MG63 (cell line): ENCODE measurements at places on chromosomes 12 and 14. TPM values are rescaled to one million over a fixed set of nuclear protein-coding genes. Genes with fewer than 3 reads are reported as not detected.

Gene TMEM132C
- not detected in 2 replicates for total RNA-seq

DNA sequence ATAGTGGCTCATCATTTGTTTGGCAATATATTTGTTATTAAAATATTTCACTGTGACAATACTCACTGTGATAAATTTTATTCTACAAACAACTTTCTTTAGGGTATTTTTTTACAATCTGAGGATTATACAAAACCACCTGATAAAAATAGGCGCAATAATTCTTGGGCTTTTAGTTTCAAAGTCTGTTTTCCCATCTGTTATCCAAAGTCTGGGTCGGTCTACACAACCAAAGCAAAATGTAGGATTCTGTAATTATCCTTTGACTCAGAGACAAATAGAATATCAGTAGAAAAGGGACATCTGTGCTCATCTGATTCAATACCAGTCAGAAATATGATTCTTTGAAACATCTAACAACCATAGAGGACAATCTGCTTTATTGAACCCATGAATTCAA lies 271.8 kb upstream of the AMIGO2 start:
- DNase-seq = no peak

DNA sequence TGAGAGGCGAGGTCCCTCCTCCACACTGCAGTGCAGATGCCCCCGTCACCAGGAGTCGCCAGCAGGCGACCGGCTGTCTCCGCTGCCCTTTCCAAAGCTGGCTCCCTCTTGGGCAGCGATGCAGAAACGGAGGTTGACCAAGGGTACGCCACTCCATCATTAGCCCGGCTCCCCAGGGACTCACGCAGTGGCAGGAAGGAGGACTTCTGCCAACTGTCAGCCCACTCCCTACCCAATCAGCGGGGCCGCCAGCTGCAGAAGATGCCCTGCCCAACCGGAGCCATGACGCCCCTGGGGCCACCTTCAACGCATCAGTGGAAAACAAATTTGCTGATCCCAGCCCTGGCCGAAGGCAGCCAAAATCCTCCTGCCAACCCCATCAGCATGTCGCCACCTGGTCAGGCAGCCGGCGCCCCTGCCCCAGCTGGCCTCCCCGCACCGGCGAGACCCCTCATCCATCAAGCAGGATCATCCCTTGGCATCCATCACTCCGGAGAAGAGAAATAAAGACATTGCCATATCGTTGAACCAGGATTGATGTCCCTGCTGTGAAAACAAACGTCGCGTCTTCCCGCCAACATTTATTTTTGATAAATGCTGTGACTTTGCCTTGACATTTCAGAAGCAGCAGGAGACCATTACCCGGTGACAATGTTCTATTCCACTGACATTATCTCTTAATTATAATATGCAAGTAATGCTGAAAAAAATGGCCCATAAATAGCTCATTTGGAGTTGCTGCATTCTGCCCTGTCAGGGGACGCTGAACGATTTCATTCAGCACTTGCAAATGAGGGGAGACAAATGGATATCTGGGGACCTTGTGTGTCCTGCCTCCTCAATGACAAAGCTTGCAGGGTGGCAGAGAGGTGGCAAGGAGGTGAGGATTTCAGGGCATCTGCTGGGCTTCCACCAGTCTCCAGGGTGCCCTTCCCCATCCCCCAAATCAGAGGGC lies 105.1 kb downstream of the SCARB1 start:
- no peak for DNase-seq

Gene HSP90AA1
- total RNA-seq = 158 and 180 TPM in 2 replicates

GRCh38 chr14:94172545-94172944 lies 1.6 kb upstream of the PPP4R4 start:
- no peak for DNase-seq

Gene MAP1LC3B2
- total RNA-seq = 0.26 TPM in 1 of 2 replicates, not detected in the other

- DNase-seq = peak; percentile 71
Measured at GRCh38 chr12:52175371-52176350, 16.2 kb downstream of the KRT80 start.

DNA sequence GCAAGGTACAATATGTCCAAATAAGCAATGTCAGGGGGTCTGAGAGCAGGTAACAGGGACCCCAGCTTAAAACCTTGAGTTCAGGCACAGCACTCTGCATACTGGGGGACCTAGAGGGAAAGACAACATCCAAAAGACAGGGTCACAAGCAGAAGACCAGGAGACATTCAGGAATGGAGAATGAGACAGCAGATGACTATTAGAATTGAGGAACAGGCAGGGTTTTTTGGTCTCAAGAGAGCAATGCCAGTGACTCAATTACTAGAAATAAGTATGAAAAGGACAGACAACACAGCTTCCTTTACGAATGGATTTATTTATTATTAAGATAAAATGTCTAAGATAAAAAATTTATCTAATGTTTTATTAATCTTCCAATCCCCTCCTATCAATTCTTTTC lies 223.0 kb downstream of the PTPRO start:
- no peak for DNase-seq

GRCh38 chr12:131547555-131547954 lies 163.3 kb upstream of the SFSWAP start:
- DNase-seq = no peak

Gene AQP6
- total RNA-seq = not detected in 2 replicates

- DNase-seq = no peak
Measured at GRCh38 chr12:639988-640387, 23.3 kb downstream of the NINJ2 start.

Gene ATN1
- total RNA-seq = 2.8 and 5.0 TPM in 2 replicates

- DNase-seq = no peak
Measured at GRCh38 chr14:37195327-37195726, 2.4 kb upstream of the MIPOL1 start.

Gene CAPZA3
- total RNA-seq = not detected in 2 replicates

- peak; percentile 81 for DNase-seq
Measured at GRCh38 chr12:124498275-124499189, 68.9 kb downstream of the NCOR2 start.

Gene KLRC2
- not detected in 2 replicates for total RNA-seq

GRCh38 chr12:70994217-70994788 lies 73.8 kb upstream of the PTPRR start:
- DNase-seq = peak; percentile 43

GRCh38 chr14:71396050-71396677 lies 488.9 kb downstream of the PCNX1 start:
- no peak for DNase-seq

DNA sequence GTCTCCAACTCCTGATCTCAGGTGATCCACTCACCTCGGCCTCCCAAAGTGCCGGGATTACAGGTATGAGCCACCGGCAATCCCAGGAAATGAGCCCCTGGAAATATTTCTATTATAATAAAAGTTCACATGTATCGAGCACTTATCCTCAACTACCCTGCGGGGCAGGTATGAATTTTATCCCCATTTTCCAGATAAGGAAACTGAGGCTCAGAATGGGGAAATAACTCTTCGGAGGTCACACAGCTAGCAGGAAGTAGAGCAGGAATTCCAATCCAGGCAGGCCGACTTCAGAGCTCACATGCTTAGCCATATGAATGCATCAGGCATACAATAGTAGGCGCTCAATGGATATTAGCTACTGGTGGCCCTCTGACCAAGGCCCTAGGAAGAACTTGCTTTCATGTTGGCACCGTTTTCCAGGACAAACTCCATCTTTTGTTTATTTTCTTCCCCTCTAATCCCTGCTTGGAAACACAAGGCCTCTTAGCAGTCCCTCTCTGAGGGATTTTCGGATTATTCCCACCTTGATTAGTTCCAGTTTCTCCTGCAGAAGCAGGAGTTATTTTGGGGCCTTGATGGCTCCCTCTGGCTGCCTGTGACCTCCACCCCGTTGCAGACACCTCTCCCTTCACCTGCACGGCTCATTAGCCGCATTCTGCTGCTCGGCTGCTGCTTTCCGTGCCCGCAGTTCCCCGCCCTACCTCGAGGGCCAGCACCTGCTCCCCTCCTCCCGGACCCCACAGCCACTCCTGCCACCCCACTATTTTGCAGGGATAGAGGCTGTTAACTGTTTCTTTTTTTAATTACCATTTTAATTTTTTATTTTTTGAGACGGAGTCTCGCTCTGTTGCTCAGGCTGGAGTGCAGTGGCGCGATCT lies 18.7 kb upstream of the POP5 start:
- DNase-seq = no peak

Gene GLT1D1
- total RNA-seq = 0.39 and 4.2 TPM in 2 replicates

GRCh38 chr12:76329159-76329558 lies 19.1 kb downstream of the BBS10 start:
- DNase-seq = peak; percentile 45

GRCh38 chr14:23537351-23538049 lies 14.1 kb downstream of the ZFHX2 start:
- DNase-seq = no peak

Gene FAIM2
- not detected in 2 replicates for total RNA-seq

GRCh38 chr14:104115691-104116287 lies 22.6 kb upstream of the KIF26A start:
- DNase-seq = no peak

Gene FGF6
- not detected in 2 replicates for total RNA-seq

GRCh38 chr14:22409006-22409405 lies 180.0 kb downstream of the DAD1 start:
- no peak for DNase-seq

Gene CCDC198
- not detected in 2 replicates for total RNA-seq

Gene ITGA7
- 18.8 and 27.4 TPM in 2 replicates for total RNA-seq

Gene GPR84
- not detected in 2 replicates for total RNA-seq

DNA sequence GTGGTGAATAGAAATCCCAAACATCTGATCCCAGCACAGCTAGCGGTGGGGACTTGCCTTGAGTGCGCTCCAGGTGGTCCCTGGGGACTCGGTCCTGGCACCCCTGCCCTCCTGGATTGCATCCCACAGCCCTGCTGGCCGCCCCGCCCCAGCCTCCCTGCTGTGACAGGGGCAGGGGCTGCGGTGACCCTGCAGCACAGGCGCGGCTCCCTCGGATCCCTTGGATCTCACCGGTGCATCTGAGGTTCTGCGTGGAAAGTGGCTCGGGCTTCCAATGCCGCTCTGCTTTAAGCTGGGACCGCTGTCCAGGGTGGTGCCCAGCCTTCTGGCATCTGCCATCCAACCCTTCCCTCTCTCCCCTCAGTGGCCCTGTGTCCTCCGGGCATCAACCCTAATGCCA lies 16.0 kb downstream of the ANKRD9 start:
- no peak for DNase-seq

- DNase-seq = no peak
Measured at GRCh38 chr14:103072595-103073366, 11.2 kb upstream of the LBHD2 start.

Gene MUCL1
- total RNA-seq = not detected in 2 replicates

Gene CHST11
- total RNA-seq = 0.07 and 0.13 TPM in 2 replicates

Gene SLC2A14
- total RNA-seq = not detected in 2 replicates

DNA sequence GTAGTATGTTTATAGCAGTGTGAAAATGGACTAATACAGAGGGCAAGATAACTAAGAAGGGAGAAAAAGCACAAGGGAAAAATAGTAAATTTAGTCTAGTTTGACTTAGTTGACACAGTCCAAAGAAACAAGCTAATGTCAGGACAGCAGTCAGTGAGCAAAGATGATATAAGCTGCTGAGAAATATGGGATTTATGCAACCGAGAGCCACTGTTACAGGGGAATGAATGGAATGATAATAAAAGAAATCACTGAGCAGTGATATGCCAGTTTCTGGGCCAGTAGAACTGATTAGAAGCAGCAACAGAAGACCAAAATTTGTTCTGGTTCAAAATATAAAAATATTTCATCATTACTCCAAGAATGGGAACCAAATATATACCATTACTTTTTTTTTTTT lies 60.1 kb downstream of the R3HDM2 start:
- DNase-seq = no peak

DNA sequence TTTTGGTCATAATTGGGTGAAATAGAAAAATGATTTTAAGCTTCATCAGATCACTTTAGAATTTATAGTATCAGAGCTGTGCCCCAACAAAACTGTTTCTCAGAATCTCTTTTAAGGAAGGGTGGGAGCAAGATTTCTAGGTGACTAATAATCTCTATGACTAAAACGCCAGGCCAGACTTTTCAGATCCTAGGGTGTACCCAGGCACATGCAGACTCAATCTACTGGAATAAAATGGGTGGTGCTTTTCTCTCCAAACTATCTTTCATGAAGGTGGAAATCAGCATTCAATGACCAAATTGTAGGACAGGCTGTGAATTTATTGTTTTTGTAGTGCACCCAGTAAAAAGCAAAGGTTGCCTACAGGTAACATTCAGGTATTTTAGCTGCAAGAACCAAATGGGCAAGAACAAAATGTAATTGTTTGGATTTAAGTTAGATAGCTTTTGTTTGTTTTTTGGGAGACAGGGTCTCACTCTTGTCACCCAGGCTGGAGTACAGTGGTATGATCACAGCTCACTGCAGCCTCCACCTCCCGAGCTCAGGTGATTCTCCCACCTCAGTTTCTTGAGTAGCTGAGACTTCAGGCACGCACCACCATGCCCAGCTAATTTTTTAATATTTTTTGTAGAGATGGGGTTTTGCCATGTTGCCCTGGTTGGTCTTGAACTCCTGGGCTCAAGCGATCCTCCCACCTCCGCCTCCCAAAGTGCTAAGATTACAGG lies 49.5 kb downstream of the PPP2R5C start:
- DNase-seq = no peak

- DNase-seq = no peak
Measured at GRCh38 chr12:6830286-6830890, 2.2 kb downstream of the P3H3 start.

Gene KLRC1
- not detected in 2 replicates for total RNA-seq

DNA sequence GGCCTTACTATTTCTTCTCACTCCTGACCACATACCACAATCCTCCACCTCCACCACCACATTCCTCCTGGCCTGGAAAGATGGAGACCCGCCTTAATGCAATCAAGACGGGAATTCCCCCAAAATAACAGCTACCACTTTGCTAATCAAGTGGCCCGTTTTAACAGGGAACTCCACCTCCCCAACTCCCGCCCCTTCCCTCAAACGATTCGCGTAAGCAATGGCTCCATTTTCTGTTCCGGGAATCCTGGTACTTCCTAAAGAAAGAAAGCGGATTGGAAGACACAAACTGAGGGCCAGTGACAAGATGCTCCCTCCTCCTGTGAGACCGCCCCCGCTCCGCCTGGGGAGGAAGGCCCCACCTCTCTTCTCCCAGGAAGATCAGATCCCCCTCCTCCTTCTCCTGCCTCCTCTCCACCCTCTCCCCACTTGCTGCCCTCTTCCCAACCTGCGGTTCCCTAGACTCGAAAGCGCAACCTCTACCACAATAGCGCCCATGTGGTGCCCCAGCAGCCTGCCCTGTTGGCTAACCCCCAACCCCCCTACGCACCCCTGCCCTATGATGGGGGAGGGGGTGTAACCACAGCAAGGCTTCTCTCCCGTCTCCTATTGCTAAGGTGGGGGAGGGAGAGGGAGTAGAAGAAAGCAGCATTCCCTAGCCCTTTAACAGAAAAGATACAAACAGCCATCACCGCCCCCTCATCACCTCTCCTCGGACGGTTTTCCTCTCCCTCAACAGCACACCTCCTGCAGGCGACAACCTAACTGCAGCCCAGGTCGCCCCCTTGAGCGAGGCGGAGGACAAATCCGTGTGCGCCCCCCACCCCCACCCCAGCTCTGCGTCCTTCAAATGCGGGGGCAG lies 777 bp downstream of the ARF3 start:
- DNase-seq = peak; percentile 92
